Fibroblast of the aortic adventitia (primary cell): ENCODE measurements at places on chromosomes 16 and 17.
A peak's percentile ranks its signal among the peaks of the same experiment; 100 is the strongest.

GRCh38 chr17:35747540-35748017 lies 5.5 kb downstream of the GAS2L2 start:
- DNase-seq, result peak; percentile 84

DNA sequence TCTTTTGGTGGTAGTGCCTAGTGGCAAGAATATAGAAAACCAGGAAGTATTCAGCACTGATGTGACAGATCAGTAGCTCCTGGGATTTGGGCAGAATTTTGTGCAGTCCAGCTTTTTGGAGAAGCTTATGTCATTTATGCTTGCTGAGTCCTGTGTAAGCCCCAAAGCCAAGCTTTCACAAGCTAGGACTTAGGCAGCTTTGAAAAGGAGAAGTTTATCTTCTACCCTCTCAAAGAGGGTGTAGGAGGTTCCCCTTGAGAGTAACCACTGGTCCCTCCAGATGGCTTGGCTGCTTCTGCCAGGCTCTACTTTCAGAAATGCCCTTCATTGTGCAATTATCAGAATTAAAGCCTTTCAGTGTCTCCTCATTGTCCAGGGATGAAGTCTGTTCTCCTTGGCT lies 78.8 kb downstream of the CES1 start:
- no peak for DNase-seq

DNA sequence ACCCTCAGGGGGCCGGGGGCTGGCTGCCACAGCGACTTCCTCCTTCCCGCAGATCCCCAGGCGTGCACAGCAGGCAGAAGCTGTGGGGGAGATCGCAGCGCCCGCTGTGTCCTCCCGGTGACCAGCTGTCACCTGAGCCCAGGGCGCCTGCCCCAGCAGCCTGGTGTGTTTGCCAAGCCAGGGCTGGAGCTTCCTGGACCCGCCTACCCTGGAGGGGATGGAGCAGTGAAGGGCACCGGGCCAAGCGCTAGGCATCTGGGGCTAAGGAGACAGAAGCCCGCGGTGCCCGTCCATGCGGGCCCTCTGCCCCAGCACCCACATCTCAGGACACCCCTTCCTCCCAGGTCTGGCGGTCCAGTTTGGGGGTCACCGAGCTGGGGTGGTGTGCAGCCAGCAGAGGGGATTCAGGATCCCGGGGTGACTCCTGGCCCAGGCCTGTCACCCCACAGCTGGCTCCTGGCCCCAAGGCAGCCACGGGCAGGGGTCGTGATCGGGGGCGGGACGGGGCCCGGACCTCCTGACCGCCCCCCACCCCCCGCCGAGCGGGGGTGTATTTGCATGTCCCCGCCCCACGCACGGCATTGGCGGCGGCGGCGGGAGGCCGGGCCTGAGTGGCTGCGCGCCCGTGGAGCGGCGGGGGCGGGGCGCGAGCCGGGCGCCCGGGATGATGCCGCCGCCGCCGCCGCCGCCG lies at the start of gene RAB26:
TSS of gene RAB26 (plus strand) at position 645 of the 691 bp plus-strand sequence. CDS start 159 bp downstream, outside the sequence.
- no peak for DNase-seq

DNA sequence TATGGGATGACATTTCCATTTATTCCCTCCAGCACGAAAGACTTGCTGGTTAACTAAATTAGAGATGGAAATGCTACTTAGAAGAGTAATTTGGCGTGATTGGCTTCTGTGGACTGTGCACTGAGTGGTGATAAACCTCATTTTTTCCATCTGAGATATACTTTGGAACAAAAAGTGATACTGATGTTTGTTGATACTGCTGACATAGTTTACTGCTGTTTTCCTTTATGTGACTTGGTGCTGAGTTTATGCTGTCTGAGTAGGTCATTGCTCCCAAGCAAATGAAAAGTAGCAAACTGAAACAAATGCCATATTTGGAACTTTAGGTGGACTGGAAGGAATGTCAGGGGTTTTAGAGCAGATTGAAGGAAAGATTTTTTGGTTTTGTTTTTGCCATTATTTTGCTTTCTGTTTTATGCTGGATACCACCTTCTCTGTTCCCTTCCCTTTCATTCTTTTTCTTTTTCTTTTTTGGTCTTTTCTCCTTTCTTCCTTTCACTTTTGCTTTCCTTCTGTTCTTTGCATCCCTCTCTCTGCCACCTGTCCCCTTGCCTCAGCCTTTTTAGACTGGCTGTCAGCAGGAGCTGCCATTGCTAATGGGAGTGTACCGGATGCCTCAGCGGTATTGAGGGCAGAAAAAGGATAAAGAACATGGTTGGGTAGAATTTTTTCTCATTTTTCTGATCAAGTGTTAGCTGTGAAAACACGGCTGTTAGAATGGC lies 41.8 kb downstream of the NUP93 start:
- no peak for DNase-seq

DNA sequence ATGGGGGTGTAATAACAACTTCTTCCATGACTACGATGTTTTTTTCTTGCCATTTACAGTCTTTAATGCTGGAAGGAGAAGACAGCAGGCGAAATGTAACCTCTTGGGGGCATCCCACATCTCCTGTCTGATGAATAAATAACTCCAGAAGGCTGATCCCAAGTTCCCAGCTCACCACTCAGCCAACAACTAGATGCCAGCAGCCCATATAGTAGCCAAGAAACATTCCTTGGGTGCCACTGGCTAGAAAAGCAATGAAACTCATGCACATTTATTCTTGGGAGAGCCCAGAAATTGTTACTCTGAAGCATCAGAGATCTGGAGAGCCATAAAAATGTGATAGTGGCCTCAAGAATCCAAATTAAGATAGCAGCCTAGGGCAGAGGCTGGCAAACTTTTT lies 22.7 kb upstream of the TMEM101 start:
- DNase-seq, result no peak

DNA sequence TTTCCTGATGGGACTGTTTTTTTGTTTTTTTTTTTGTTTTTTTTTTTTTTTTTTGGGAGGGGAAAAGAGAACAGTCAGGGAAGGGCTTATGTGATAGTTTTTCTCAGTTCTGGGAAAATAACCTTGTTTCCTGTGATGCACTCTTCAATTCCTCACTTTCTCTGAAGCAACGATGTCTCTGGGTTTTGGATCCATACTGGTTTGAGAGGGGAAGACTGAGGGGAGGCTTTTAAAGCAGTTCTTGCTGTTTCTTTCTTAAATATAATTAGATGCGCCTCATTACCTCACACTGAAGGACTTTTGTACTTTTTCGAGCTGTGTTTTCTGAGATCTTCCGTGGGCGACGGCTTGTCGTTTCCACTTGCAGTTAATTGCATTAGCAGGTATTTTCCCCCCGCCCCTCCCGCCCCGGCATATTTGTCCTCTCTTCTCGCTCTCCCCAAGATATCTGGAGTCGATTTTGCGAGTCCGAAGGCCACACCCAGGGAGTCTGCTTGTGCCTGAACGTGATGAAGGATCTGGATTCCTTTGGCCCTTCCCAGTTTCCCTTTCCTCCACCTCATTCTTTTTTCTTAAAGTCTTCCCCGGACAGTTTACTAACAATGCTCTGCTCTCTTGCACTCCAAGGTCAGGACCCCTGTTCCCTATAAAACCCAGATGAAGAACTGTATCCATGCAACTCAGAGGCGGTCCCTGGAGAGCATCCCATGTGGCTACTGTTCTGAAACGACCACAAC lies 125.2 kb upstream of the ZFHX3 start:
- DNase-seq, result peak; percentile 34

GRCh38 chr16:56336071-56336688 lies 89.2 kb downstream of the AMFR start:
- DNase-seq, result no peak

GRCh38 chr17:63621229-63621683 lies 961 bp upstream of the MAP3K3 start:
- no peak for DNase-seq
